ENCODE measurements at places on chromosomes 7 and 10. TPM values are rescaled to one million over a fixed set of nuclear protein-coding genes. Genes with fewer than 3 reads are reported as not detected.

SLC35G1 gene
- 2.9 TPM for total RNA-seq

DNA sequence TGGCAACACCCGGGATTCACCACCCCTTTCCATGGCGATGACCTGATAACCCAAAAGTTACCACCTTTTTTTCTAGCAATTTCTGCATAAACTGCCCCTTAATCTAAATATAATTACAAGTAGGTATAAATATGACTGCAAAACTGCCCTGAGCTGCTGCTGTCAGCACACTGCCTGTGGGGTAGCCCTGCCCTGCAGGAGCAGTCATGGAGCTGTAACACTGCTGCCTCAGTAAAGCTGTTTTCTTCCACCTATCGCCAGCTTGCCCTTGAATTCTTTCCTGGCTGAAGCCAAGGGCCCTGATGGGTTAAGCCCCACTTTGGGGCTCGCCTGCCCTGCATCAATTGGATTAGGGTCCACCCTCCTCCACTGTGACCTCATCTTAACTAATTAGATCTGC, 368.8 kb downstream of the SFMBT2 start:
- no peak for DNase-seq

GRCh38 chr7:73555411-73555982, 2.0 kb downstream of the BCL7B start:
- no peak for DNase-seq

GRCh38 chr7:24052572-24053260, 231.3 kb upstream of the NPY start:
- DNase-seq = no peak

DNA sequence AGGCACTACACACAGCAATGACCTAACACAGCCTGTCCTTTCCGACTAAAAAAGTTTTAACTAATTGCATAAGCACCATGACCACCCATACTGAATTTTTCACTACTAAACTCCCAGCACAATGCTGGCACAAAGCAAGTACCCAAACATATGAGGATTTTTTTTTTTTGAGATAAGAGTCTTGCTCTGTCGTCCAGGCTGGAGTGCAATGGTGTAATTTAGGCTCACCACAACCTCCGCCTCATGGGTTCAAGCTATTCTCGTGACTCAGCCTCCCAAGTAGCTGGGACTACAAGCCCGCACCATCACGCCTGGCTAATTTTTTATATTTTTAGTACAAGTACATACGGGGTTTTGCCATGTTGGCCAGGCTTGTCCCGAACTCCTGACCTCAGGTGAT, 5.1 kb downstream of the UBE2H start:
- no peak for DNase-seq

All from left lobe of liver (tissue), 2 donors.